ENCODE measurements at places on chromosomes 1 and 21.

- DNase-seq: no peak
Measured at GRCh38 chr1:33719771-33720670, 143.9 kb upstream of the HMGB4 start.

GRCh38 chr1:229657993-229658755 lies 32.1 kb downstream of the URB2 start:
- no peak for DNase-seq

GRCh38 chr1:241813768-241814320 lies 34.2 kb upstream of the EXO1 start:
- no peak for DNase-seq

DNA sequence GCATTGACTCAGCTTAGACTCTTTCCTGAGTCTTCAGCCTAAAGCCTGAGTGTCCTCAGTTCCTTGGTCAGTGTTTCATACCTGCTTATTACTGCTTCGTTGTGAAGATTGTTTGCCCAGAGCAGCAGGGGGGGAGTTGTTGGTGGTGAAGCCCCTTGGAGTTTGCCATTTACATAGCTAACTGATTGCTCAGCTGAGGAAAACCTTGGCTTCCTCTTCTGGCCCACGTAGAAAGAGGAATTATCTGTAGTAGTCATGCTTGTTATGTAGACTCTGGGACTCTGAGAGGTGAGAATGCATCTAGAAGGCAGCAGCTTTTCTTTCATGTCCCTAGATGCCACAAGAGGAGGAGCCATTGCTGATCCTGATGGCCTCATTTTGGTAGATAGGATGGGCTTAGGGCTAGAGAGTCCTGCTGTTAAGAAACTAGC lies 125.9 kb downstream of the MAST2 start:
- no peak for DNase-seq

DNA sequence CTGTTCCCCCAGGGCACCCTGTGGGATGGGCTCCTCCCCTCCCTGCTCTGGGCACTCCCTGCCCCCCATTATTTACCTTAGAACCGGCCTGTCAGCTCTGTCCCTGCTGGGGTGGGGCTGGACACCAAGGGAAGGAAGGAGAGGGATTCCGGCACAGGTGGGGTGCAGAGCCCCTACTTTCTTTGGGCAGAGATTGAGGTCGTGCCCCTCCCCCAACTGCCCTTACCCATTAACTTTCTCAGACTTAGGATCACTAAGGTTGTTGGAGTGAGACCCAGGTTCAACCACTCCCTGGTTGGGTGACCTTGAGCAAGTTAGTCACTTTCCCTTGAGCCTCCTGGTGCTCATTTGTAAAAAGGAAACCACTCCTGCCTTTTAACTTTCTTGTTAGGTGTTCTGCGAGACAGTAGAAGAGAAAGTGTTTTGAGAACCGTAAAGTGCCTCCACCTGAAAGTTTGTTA lies 57.0 kb upstream of the SYNC start:
- DNase-seq: peak; percentile 89

DNA sequence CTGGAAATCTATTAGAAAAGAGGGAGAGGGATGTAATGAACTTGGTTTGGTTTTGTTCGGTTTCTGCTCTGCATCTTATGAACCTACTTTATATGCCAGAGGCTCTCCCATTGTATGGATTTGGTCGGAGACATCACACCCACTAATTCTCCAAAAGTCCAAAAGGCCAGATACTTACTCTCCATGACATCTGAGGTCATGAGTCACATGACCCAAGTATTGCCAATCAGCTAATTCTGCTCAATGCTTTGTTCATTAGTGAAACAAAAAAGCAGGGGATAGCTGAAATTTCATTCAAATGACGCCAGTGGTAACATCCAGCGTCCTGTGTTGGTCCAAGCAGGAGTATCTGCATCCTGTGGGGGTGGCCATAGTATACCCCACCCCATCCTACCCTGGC lies 173.6 kb downstream of the TRIM33 start:
- no peak for DNase-seq

DNA sequence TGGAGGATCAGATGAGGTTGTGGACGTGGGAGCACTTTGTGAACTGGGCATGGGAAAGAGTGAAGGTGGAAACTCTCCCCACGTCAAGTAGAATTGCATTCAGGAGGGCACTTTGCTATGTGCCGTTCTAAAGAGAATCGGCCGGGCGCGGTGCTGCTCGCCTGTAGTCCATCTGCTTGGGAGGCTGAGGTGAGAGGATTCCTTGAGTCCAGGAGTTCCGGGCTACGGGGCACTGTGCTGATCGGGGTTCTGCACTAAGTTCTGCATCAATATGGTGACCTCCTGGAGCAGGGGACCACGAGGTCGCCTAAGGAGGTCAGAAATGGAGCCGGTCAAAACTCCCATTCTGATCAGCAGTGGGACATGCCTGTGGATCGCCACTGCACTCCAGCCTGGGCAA lies 141.9 kb downstream of the PEX14 start:
- no peak for DNase-seq

- no peak for DNase-seq
Measured at GRCh38 chr1:187070076-187070475, 241.3 kb downstream of the PLA2G4A start.

DNA sequence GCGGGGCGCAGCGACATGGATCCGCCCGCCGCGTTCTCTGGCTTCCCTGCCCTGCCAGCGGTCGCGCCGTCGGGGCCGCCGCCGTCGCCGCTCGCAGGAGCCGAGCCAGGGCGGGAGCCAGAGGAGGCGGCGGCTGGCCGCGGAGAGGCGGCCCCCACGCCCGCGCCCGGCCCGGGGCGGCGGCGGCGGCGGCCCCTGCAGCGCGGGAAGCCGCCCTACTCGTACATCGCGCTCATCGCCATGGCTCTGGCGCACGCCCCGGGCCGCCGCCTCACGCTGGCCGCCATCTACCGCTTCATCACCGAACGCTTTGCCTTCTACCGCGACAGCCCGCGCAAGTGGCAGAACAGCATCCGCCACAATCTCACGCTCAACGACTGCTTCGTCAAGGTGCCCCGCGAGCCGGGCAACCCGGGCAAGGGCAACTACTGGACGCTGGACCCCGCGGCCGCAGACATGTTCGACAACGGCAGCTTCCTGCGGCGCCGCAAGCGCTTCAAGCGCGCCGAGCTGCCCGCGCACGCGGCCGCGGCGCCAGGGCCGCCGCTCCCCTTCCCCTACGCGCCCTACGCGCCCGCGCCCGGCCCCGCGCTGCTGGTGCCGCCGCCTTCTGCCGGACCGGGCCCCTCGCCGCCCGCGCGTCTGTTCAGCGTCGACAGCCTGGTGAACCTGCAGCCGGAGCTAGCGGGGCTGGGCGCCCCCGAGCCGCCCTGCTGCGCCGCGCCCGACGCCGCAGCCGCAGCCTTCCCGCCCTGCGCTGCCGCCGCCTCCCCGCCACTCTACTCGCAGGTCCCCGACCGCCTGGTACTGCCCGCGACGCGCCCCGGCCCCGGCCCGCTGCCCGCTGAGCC lies 459 bp downstream of the FOXE3 start:
- DNase-seq: no peak

DNA sequence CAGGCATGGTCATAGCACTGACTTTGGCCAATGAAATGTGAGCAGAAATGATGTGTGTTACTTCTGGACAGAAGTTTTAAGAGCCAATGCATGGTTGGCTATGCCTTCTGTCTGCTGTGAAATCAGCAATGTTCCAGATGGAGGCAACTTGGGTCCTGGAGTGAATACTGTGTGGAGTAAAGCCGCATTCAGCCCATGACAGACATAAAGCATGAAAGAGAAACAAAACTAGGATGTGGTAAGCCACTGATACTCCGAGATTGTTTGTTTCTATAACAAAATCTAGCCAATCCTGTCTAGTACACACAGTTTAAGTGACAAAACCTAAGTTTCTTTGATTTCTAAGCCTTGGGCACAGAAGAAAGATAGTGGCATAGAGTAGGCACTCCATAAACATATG lies 47.1 kb upstream of the ARHGAP29 start:
- no peak for DNase-seq

- no peak for DNase-seq
Measured at GRCh38 chr1:234208791-234209190, 164.5 kb upstream of the COA6 start.

GRCh38 chr1:1206376-1206965 lies at the start of gene TNFRSF18:
Gene TNFRSF18, minus strand, starts transcription at chr1:1206592. Its CDS starts 21 bp downstream, at chr1:1206571.
- DNase-seq: peak; percentile 30

DNA sequence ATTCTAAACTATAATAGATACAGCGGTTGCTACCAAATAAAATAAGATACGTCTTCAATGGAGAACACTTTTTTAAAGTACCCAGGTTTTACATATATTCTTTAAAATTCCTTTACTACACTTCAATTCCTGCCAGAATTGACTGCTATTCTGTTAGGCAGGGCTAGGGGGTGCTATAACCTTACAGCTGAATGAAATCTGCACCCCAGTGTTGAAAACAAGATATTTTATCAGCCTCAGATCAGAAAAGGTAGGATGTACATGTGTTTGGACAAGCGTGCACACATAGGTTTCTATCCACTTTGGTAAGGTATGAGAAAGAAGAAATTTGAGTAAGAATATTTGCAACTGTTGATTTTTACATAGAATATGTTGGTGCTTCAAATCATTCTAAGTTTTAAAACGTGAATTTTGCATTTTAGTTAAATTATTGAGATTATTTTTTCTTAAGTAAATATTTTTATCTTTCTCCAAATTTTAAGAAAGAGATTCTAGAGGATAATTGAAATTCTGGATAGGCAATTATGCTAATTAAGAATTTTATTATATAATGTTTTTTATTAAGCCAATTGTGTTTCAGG lies 490.8 kb upstream of the ADGRL4 start:
- DNase-seq: peak; percentile 48

DNA sequence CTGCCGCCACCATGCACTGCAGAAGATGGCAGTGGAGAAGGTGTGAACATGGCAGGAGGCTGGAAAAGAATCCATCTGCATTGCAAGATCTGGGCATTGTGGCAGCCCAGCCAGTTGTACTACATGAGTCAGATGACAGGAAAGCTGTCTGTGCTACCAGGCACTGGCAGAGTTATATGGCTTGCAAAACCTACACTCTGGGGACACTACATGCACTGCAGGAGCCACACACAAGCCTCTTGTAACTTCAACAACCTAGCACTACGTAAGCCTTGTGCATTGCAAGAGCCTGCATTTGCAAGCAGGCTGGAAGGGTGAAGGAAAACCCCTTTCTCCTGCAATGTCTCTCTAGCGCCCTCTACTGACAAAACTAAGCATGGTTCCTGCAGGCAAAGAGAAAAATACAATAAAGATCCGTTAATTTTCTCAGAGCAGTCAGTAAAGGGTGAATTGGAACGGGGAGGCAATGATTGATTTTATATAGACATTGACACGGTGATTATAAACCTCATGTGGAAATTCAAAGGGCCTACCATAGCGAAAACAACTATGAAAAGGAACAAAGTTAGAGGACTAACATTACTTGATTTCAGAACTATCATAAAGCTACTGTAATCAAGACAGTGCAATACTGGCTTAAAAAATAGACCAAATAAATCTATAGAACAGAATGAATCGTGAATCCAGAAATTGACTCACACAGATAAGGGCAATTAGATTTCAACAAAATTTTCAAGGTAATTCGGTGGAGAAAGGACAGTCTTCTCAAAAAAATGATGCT lies 26.2 kb upstream of the DYNLT5 start:
- DNase-seq: peak; percentile 32

DNA sequence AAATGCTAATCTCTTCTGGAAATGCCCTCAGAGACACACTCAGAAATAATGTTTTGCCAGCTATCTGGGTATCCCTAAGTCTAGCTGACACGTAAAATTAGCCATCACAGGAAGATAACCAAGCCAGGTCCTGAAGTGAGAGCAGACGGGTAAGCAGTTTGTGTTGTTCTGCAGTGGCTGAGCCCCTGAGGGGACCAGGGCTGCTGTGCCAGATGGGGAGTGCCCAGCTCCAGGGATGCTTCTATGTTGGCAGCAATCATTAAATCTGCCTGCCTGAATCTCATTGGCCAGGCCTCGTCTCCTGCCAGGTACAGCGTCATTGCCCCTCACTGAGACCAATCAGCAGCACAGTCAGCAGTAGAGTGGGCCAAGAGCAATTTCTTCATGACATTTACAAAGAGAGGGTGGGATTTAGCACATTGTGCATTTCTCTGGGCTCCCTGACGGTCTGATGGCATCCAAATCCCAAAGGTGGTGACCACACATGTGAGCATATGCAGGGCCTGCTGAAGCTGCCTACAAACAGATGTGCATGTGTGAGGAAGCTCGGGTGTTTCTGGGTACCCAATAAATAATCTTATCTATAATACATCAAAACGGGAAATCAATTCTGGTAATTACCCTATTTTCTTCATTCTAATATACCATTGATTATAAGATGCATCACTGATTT lies 58.7 kb upstream of the LRRN2 start:
- no peak for DNase-seq

- DNase-seq: no peak
Measured at GRCh38 chr1:59819566-59820438, 5.1 kb downstream of the HOOK1 start.

- peak; percentile 9 for DNase-seq
Measured at GRCh38 chr21:42846221-42846620, 33.1 kb downstream of the WDR4 start.

DNA sequence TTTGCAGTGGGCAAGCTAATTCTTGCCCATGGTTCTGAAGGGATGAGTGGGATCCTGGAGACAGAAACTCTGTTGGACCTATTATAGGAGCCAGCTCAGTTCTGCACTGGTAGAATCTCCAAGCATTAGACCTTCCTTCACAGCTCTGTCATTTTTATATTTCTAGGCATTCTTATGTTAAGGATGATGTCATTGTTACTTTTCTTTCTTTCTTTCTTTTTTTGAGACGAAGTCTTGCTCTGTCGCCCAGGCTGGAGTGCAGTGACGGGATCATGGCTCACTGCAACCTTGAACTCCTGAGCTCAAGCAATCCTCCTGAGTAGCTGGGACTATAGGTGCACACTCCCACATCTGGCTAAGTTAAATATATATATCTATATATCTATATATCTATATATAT lies 7.5 kb downstream of the PFKFB2 start:
- DNase-seq: no peak

DNA sequence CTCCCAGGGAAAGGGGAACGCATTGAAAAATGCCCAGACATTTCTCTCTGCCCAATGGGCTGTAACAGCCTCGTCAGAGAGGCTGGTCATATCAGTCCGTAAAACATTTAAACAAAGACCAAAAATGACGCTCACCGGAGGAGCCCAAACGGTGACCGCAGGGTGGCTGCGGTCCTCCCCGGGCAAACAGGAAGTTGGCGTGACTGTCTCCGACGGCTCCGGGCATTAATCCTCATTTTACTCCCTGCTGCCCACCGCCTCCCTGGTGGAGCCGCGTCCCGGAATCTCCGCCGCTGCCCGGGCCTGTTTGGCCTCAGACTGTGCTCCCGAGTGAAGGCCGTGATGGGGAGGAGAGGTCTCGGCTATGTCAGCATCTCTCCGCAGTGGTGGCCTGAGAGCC lies 9.9 kb downstream of the PRDM16 start:
- DNase-seq: no peak

DNA sequence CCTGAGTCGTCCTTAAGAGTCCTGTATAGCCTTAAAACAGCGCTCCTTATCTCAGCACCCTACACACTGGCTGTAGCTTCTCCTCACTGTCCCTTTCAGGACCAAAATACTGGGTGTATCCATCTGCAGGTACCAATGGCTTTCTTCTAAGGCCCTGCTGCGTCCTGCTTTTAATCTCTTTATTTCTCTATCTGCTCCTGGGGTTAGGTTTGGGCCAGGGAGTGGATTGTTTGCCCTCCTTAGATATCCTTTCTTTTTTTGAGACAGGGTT lies 12.1 kb downstream of the IL6R start:
- no peak for DNase-seq

- DNase-seq: no peak
Measured at GRCh38 chr21:25560271-25560685, 47.0 kb downstream of the MRPL39 start.
